ENCODE measurements at places on chromosomes 5 and 9.

- DNase-seq: no peak
Measured at GRCh38 chr5:127042593-127042992, 12.2 kb upstream of the MARCHF3 start.

GRCh38 chr5:180323941-180324600 is 29.1 kb downstream of the GFPT2 start:
- DNase-seq: no peak

DNA sequence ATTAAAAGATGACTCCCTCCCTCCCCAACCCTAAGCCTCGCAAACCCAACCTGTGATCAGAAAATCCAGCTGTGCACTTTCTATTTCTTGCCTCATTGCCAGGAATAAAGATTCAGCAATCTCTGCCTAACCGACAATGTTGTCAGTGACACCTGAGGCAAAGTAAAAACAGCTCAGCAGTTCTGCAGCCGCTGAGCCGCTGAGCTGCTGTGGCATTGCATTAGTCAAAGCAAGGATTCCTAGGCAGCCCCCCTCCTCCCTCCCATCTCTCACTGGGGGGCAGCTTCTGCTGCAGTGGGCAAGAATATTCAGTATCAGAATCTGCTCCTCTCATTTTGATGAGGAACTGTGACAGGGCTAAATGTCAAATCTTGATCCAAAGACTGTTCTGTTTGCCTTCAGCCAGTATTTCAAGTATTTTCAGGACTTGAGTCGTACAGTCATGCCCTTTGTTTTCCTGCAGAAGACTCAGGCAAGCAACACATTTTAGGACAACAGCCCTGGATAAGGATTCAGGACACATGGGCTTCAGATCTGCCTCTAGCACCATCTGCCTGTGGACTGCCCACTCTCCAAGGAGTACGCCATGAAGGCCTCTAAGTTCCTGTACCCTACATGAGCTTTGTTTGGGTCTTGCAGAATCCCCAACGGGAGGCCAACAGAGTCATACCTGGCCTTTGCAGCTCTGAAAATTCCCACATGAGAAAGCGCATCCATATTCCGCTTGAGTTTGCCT is 41.1 kb upstream of the DAP start:
- no peak for DNase-seq

DNA sequence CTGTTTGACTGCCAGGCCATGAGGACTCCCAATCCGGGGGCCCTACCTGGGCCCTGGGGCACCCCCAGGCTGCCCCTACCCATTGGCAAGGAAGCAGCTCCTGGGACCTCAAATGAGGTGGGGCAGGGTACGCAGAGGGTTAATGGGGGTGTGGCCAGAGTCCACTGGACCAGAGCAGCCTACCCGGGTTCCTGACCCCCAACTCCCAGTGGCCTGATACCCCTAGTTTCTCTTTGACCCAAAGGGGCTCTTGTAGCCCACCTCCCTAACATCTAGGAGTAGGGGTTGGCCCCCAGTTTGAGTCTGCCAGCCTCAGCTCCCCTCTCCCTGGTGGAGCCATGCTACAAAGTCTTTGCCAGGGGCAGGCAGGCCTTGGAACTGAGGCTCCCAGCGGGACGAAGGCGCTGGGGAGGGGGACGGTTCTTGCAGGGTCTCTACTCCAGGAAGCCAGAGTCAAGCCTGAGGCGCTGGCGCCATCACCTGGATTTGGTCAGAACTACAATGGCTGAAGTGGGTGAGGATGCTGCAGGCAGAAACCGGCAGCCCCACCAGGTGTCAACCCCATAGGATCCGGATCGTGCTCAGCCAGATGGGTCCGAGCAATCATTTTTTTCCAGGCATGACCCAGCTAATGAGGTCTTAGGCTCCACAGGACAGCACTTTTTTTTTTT is 8.4 kb upstream of the CERCAM start:
- DNase-seq: no peak

- DNase-seq: no peak
Measured at GRCh38 chr5:81986126-81986525, 14.3 kb downstream of the ATG10 start.

- DNase-seq: no peak
Measured at GRCh38 chr9:10873999-10874398, 261.2 kb upstream of the PTPRD start.

- no peak for DNase-seq
Measured at GRCh38 chr5:123753937-123754891, 242.2 kb downstream of the CSNK1G3 start.

DNA sequence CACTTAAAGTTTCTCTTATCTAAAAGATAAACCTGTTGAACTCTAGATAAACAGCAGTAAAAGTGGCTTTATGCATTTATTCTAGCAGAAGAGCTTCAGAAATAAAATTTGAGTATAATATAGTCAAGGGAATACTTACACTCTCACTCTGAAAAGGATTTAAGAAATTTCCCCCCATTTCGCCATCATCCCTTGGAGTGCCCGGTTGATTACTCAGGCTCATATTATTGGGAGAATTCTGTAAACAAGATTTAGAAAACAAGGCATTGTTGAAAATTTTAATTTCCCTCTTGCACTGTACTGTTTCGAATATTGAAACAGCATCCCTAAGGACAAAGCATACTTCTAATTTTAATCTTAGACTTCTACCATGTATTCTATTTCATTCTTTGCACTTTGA is 34.5 kb upstream of the ACOT12 start:
- no peak for DNase-seq

GRCh38 chr9:82153032-82153431 is 164.5 kb downstream of the SPATA31D1 start:
- no peak for DNase-seq

GRCh38 chr9:61673664-61674381 is 484.0 kb downstream of the SPATA31A7 start:
- DNase-seq: no peak

DNA sequence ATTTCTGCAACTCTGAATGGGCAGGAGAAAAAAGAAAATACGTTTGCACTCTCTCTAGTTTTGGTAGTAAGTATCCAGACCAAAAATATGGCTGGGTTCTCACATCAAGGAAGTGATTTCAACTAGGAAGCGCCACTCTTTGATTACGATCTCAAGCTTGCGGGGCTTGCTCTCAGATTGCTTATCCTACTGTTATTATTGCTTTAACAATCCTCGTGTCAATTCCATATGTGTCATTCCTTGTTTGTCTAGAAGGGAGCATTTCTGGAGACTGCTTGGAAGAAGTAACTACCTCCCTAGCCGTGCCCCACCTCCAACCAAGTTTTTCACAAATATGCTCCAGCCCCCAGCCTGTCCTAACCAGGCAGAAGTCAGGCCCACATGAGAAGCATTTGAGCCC is 3.5 kb downstream of the PRUNE2 start:
- no peak for DNase-seq

- DNase-seq: no peak
Measured at GRCh38 chr5:159965031-159965837, 43.7 kb upstream of the TTC1 start.

DNA sequence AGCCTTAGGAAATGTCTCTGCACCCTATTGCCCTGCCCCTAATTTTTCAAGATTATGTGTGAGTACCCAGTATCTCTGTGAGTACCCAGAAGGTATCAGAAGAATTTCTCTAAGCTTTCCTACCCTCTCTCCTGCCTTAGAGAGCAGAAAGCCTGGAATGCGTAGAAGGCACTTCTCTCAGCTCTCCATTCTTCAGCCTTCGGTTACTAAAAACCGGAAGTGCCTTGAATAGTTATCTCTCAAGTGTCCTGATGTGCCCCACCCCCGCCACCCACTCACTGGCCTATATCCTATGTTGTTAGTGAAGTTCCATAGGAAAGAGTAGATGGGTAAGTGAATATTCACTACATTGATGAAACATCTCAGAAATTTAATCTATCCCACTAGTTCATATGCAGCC is 210.7 kb upstream of the CDH10 start:
- DNase-seq: no peak

DNA sequence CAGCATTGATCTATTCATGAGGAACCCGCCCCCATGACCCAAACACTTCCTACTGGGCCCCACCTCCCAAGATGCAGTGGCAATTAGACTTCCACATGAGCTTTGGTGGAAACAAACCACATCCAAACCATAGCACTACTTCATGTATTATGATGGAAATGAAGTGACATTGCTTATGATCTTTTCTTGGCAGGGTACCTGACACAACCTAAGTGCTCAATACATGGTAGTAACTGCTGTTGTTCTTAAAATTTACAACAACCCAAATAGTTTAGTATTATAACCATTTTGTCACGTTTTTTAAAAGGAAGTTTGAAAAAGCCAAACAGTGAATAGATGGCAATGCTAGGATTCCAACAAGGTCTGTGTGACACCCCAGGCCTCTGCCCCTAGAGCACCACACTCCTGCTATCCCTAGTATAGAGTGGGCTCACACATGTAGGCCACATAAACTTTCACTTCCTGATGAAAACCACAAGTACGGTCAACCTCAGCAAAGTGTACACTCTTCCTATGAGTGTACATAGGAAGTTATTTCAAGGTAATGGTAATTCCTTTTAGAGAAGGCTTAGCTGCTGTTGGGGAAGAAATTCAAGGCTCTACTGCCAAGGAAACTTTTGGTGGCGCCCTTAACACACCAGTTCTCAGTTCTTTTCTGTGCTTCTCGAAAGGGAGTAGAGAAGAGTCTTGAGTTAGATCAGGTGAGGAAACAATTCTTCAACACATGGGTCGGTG is 97.6 kb downstream of the ARSB start:
- no peak for DNase-seq

- no peak for DNase-seq
Measured at GRCh38 chr9:134180786-134181647, 16.7 kb upstream of the RNU6ATAC start.

GRCh38 chr9:89495824-89496560 is 1.9 kb downstream of the SEMA4D start:
- no peak for DNase-seq

GRCh38 chr9:96117398-96118080 is 184.4 kb downstream of the HSD17B3 start:
- no peak for DNase-seq

- no peak for DNase-seq
Measured at GRCh38 chr5:116532762-116533525, 41.7 kb downstream of the SEMA6A start.

DNA sequence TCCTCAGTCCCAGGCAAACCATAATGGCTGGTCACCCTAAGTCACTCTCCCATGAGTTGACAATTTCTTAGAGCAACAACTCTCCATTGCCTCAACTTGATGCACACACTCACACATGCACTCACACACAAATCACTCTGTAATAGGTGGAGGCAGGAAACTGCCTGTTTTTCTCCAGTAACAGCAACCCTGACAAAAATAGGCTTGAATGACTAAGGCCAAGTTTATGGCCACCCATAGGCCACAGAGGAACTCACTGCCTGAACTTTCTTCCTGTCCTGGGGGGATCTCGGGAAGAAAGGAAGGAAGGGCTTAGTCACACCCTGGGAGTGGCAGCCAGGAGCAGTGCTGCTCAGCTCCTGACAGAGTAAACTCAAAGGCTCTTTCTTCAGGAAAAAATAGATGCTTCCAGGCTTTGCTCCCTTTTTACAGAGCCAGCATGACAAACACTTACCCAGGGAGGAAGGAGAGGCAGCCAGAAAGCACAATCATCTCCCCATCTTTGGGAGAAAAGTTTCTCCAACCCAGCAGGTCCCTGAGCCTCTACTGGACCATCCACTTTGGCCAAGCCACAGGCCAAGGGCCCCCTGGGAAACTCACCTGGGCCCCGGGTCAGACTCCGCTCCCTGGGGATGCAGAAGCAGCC is 368 bp downstream of the SH3TC2 start:
- peak; percentile 83 for DNase-seq

DNA sequence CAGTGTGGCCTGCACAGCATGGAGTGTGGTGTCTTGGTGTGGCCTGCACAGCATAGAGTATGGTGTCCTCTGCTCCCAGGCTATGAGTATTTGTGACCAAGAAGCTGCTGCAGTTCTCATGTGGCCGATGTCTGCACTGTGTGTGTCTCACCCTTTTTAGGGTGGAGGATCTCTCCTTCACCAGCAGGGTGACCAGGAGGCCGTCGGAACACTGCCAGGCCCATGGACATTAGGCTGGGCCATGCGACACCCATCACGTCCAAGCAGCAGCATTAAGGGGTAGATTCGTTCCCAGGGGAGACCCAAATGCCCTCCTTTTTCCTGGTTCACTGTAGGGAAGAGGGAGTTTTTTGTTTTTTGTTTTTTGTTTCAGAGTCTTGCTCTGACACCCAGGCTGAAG is 115.3 kb upstream of the SPIN1 start:
- DNase-seq: no peak

Data from glomerular endothelial cell (primary cell).